ENCODE measurements at places on chromosomes 1 and 21.

DNA sequence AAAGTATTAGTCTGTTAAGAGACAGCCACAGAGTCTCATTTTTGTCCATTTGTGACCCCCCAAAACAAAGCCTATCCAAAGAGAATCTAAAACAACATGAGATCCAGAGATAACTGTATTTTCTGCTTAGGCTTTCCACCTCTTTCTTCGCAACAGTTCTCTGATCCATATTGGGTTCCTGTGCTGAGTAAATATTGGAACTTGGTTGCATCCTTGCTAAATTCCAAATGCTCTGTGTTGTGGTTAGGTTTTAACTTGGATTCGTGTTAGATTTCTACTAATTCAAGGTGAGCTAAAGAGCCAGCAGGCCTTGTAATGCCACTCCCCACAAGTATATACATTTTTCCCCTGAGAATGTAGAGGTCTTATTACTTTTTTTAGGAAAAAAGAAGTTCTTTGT lies 29.2 kb downstream of the FMO1 start:
- DNase-seq = no peak

- no peak for DNase-seq
Measured at GRCh38 chr1:56917356-56917755, 48.5 kb downstream of the C8B start.

DNA sequence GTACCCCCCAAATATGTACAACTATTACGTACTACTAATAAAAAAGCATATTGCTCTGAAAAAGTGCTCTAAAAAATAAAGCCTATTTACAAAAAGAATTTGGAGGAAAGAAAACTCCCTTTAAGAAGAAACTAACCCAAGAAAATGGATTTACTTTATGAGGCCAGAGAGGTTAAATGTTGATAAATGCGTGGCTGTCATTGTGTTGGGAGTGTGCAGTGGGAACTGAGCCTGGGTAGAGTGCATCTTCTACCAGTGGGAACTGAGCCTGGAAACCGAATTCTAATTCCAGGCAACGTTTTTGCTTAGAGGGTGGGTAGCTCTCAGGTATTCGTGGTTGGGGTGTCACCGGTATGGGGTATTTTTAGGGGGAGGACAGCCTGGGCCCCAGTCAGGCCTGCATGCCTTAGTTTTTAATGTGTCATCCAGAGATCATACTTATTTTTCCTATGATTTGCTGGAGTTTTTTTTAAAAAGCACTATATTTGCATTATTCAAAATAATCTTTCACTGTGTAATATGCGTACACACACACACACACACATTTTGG lies 24.1 kb upstream of the RNF187 start:
- DNase-seq = no peak

DNA sequence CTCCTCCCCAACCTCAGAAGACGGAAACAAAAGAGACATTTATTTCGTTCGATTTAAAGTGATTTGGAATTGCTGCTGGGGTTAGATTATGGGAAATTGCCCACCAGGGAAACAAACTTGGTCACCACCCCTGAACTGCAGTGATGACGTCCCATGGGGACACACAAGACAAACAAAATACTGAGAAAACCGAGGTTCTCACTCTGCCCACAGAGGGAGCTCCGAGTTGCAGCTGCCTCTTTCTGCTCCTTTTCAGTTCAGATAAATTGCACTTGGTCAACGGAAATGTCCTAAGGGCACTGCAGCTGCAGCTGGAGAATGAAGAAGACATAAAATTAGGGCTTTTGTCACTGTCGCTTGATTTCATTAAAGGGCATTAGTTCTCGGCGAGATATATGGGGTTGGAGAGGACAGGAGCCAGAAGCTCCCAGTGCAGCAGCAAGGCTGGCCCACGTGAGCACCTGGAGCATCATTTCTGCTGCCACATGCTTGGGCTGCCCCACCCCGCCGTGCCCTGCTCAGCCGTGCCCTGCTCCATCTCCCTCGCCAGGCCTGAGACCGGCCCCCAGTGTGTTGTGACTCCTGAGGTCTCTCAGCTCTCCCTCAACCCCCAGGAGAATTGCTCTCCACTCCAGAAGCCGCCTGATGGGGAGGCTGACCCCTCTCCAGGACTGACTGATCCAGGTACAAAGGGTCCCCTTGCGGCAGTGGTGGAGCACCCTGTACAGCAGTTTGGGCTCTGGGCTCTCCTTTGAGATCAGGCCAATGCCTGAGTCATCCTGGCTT lies 231.7 kb upstream of the AJAP1 start:
- DNase-seq = no peak
